Caki2 (cell line): ENCODE measurements at places on chromosomes 11 and 22.

- no peak for DNase-seq
Measured at GRCh38 chr11:31977343-31977742, 113.5 kb upstream of the RCN1 start.

DNA sequence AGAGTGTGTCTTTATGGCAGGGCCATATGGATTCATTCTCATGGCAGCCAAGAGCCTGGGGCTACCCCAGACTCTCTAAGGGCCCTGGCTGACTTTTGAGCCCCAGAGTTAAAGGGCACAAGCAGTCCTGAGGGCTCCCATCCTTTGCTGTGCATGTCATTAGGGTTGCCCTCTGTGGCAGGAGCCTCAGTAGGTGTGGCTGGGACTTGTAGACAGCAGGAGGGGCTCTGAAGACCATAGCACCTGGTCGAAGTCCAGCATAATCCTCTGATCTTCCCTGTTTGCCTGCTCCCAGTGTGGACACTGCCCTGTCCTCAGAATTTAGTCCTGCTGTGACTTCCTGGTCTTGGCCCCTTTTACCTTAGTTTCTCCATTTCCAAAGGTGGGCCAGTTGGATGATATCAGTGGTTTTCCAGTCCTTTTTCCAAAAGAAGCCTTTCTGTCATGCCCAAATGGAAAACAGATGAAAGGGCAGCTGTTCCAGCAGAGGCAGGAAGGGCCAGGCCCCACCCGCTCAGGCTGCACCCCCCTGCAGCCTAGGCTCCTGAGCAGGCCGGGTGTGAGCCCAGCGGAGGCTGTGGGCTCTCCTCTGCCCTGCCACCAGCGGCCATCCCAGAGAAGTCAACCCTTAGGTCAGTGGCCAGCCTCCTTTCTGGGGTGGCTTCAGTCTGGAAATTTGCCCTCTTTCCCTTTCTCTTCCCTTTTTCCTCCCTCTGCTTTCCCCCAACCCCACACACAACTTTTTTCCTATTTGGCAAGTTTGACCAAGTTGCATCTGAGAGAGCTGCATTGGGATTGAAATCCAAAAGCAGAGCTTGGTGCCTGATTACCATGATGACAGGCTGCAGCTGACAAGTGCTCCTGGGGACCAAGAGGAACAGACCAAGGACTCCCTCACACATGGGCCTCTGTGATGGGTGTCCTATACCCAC is 32.8 kb upstream of the SUSD2 start:
- DNase-seq = no peak

- DNase-seq = no peak
Measured at GRCh38 chr11:120516461-120517389, 5.2 kb downstream of the GRIK4 start.

- DNase-seq = no peak
Measured at GRCh38 chr22:20013382-20013871, 3.2 kb downstream of the ARVCF start.

- DNase-seq = peak; percentile 42
Measured at GRCh38 chr11:66068923-66069714, 953 bp upstream of the PACS1 start.

DNA sequence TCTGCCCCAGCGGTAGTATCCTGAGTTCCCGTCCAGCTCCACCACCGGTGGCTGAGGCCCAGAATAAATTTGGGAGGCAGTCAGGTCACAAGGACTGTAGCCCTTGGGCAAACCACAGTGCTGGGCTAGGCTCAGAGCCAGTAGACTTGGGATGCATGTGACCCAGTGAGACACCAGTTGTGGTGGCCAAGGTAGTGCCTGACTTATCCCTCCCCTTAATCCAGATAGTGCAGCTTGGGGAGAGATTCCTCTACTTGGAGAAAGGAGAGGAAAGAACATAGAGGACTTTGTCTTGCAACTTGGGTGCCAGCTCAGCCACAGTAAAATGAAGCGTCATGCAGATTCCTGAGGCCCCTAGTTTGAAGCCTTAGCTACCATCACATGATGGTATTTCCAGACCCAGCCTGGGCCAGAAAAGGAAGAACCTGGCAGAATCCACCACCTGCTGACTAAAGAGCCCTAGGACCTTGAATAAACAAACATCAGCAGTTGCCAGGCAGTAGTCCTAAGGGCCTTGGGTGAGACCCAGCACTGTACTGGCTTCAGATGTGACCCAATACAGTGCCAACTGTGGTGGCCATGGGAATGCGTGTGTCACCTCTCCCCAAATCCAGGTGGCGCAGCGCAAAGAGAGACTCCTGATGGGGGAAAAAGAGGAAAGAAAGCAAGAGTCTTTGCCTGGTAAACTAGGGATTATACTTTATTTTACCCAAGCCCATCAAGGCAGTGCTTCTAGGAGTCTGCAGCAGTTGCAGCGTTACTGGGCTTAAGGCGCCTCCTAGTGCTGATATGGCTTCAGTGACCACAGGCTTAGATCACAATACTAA is 17.0 kb upstream of the DDX10 start:
- peak; percentile 40 for DNase-seq

DNA sequence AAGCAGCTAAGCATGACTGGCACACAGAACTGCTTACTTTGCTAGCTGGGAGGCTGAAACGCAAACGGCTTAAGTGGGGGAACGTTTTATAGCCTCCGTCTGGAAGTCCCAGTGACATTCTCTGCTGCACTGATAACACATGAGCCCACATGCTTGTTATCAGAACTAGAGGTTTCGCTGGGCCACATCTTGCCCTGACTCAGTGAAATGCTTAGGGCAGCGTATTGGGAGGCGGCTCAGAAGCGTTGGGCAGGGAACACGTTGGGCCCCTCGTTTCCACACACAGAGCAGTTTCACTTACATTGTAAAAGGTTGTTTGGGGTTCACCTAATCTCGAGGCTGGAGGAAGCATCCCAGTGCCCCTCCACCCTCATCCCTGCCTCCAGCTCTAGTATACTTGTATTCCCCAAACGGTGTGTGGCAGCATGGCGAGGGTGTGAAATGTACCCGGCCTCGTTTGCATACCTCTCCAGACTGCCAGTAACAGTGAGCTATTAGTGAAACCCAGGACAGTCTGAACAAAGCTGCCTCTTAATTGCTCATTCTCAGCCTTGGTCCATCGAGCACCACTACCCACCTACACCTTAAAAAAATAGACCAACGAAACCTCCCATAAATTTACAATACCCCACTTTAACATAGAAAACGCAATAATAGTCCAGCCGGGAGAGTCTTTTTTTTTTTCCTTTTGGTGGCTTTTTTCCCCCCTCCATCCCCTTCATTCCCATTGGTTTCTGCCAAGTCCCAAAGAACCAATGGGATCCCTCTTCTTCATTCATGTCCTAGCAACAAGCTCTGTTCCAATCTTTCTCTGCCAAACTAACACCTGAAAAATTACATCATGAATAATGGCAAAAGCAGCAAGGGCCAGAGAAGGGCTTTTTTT is 218.8 kb upstream of the SORL1-AS1 start:
- DNase-seq = no peak

DNA sequence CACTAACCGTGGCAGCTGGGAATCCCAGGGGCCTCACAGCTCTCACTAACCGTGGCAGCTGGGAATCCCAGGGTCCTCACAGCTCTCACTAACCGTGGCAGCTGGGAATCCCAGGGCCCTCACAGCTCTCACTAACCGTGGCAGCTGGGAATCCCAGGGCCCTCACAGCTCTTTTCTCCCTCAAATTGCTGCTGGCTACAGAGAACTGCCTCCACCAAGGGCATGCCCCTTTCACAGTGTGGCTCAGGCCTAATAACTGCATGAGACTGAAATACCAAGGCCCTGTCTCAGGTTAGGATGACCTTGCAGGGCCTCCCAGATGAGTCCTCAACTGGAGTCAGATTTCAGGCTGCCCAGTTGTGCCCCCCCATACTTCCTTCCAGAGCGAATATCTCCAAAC is 35.1 kb upstream of the GGTLC2 start:
- DNase-seq = no peak

DNA sequence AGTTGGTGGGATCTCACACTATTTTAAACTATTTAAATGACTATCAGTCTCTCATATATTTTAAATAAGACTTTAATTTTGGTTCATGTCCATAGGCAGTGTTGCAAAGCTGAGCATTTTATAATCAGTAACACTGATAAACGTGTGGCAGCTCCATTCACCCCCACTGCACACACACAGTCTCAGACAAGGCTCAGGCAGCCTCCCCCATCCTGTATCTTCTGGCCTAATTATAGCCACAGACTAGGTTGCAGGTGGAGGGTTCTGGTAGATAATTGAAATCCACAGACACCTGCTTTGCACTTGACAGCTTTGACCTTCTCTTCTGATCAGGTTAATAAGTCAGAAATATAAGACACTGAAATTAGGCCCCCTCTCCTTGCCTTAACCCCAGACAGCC is 118.5 kb upstream of the LDLRAD3 start:
- DNase-seq = no peak

GRCh38 chr22:40271440-40271839 is 74.9 kb upstream of the ADSL start:
- no peak for DNase-seq

DNA sequence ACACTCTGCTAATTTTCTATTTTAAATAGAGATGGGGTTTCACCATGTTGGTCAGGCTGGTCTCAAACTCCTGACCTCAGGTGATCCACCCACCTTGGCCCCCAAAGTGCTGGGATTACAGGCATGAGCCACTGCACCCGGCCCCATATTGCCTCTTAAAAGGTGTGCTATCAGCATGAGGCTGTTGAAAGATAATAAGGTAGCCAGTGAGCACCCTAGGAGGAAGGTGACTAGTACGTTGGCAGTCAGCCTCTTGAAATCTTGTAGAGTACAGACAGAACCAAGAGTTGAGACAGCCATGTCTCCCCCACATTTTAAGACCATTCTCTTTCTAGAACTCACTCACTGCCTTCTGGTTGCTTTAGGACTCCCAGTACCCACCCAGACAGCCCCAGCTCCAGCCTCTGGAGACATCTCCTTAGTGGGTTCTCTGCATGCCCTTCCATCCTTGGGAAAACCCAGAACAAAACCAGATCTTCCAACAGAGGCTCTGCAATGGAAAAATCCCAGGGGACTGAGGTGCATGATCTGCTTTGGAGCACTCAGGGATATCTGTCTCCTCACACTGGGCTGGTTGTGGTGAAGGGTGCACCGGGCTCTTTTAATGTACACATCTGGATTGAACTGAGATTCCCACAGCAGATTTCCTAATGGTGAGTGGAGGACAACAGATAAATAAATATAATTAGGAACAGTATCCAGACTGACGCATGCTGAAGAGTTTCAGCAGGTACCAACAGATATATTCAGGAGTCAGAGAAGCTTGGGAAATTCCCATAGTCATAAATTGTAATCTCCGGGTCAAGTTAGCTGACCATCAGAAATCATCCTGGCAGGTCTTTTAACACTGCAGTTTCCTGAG is 49.4 kb downstream of the LRRC74B start:
- DNase-seq = no peak

DNA sequence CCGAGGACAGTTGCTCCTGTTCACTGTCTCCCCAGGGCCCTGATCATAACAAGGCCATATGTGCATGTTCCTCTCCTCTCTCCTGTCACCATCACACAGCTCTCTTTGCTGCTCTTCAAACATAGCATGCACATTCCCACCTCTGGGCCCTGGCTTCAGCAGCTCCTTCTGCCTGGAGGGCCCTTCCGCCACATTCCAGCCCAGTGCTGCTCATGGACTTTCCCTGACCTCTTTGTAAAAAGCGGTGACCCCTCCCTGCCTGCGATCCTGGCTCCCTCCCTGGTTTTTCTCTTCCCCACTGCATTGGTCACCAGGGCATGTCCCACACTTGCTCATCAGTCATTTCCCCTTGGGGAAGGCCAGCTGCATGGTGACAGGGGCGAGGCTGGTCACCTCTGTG is 98.2 kb downstream of the MYO18B start:
- DNase-seq = peak; percentile 81

- no peak for DNase-seq
Measured at GRCh38 chr11:10730151-10730550, 20.9 kb upstream of the CTR9 start.

GRCh38 chr11:118171269-118172062 is 5.0 kb downstream of the SCN2B start:
- peak; percentile 6 for DNase-seq

DNA sequence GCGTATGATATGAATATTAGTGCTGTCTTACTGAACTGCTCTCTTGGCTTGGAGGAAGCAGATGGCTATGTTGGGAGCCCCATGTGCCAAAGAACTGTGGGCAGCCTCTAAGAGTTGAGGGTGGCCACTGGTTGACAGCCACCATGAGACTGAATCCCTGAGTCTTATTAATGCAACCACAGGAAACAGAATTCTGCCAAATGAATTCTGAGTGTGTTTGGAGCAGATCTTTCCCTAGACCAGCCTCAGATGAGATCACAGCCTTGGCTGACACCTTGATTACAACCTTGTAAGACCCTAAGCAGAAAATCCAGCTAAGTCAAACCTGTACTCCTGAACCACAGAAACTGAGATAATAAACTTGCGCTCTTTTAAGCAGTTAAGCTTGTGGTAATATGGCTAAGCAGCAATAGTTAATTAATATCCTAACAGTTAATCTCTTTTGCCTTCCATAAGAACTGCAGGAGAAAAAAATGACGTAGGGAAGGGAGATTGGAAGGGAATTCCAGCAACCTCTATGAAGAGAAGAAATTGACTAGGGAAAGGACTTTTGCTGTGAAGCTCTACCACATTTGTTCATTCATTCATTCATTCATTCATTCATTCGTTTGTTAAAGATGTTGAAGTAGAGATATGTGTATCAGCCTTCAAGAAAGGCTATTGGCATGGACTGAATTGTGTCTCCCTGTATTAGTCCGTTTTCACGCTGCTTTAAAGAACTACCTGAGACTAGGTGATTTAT is 26.8 kb downstream of the ADM start:
- DNase-seq = no peak

GRCh38 chr22:29383740-29384139 is 4.6 kb downstream of the AP1B1 start:
- no peak for DNase-seq

GRCh38 chr11:64453466-64453865 is 94.5 kb downstream of the RPS6KA4 start:
- no peak for DNase-seq

- DNase-seq = no peak
Measured at GRCh38 chr11:17601256-17601671, 54.2 kb downstream of the OTOG start.

GRCh38 chr22:18103527-18104269 is 6.9 kb upstream of the TUBA8 start:
- peak; percentile 53 for DNase-seq

DNA sequence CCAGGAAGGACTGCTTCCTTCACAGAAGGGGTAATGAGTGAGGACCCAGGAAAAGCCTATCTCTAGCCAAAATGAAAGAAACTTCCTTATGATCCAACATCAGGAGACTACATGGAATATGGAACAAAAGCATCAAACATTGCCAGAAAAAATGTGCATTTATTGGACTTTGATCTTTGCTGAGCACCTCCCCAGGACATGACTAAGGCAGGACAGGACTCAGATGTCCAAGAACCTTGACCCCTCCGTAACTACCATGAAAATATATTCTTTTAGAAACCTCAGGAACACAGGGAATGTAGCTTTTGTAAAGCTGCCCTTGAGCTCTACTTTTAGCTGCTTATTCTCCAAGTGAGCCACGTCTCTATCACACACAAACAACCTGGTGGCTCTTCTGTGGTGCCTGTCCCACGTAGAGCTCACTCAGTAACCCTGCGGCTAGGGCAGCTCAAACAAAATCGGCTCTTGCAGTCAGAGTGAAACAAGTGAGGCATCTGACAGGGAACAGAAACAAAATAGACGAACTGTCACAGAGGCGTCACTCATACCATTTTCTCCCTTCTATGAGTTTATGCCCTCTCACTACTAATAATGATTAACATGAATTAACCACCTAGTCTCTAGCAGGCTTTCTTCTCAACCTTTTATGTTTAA is 471.5 kb upstream of the API5 start:
- no peak for DNase-seq
